ENCODE measurements at places on chromosomes 5 and 9.

- DNase-seq, result no peak
These were observed 7.2 kb upstream of the TLR4 start for GRCh38 chr9:117697046-117697445.

DNA sequence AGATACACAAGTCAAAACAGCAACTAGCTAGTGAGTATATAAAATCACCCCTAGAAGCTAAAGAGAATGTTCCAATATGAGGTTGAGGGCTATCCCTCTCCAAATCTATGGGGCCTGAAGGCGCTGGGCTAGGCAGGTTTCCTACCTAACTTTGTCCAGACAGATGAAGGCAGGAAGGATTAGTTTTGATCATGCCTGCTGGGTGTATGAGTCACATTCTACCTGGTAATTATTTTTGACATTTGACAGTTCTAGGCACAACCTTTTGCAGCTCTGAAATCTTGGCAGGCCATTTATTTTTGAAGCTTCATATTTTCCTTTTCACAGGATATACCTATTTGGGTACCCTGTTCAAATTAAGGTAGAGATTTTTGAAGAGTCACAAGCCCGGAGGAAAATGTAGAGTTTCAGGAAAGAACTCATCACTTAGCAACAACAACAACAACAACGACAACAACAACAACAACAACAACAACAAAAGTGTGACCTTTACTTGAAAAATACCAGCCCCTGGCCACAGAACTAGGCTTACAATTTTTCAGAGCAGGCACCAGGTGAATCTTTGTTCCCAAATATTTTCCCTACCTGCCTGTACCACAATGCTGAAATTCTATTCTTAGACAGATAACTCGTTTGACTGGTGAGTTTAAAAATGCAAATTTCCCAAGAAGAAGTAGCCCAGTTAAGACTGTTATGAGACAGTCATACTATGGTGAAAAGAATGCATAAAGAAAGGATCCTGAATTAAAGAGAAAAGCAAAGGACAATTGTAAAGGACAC lies 175.5 kb upstream of the TUT7 start:
- no peak for DNase-seq

DNA sequence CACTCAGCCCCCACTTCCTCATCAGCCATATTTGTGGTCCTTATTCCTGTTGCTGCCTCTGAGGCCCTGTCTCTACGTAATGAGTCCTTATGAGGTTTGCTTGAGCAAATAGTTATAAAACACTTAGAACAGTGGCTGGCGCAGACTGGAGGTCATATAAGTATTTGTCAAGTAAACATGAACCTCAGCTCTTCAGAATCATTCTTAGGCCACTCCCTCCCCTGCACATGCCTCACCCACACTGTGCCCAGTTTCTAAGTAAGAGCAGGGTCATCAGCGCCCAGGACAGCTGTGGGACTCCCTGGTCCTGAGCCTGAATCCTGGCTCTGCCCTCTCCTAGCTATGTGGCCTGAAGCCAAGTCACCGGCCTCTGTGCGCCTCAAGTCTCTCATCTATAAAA lies 4.0 kb downstream of the ST6GALNAC4 start:
- no peak for DNase-seq

GRCh38 chr5:150158170-150158949 lies 2.7 kb upstream of the PDGFRB start:
- DNase-seq, result peak; percentile 41

DNA sequence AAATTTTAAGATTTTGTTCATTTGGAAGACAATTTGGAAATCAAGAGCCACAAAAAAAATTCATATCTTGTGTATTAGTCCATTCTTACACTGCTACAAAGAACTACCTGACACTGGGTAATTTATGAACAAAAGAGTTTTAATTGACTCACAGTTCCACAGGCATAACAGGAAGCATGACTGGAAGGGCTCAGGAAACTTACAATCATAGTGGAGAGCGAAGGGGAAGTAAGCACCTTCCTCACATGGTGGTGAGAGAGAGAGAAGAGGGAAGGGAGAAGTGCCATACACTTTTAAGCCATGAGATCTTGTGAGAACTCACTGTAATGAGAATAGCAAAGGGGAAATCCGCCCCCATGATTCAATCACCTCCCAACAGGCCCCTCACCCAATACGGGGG lies 274.4 kb downstream of the KCNN2 start:
- DNase-seq, result no peak

DNA sequence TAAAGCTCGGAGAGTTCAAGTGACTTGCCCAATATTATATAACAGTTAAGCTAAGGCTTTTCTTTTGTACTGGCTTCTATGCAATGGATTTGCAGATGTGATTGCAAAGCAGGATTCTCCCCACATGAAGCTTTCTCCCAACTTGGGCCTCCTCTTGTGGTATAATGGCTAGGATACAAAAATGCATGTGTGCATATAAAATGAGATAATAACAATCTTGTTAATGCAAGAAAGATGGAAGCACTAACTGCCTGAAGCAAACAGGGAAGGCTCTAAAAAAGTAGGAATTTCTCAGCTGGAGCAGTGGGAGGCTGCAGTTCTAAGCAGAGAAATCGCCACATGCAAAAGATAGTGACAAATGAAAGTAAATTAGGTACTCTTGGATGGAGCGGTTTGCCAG lies 444.2 kb upstream of the RIOK2 start:
- peak; percentile 20 for DNase-seq

- DNase-seq, result peak; percentile 58
These were observed 789.3 kb downstream of the SEMA5A start for GRCh38 chr5:8756498-8757084.

DNA sequence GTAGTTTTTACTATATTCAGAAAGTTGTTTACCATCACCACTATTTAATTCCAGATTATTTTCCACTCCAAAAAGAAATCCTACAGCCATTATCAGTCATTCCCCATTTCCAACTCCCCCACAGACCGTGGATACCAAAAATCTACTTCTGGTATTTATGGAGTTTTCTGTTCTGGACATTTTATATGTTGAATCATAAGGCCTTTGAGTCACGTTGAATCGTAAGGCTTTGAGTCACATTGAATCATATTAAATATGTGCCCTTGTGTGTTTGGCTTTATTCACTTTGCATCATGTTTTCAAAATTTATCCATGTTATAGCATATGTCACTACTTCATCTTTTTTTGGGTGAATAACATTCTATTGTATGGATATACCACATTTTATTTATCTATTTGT lies 454.1 kb upstream of the NUDT12 start:
- peak; percentile 72 for DNase-seq

DNA sequence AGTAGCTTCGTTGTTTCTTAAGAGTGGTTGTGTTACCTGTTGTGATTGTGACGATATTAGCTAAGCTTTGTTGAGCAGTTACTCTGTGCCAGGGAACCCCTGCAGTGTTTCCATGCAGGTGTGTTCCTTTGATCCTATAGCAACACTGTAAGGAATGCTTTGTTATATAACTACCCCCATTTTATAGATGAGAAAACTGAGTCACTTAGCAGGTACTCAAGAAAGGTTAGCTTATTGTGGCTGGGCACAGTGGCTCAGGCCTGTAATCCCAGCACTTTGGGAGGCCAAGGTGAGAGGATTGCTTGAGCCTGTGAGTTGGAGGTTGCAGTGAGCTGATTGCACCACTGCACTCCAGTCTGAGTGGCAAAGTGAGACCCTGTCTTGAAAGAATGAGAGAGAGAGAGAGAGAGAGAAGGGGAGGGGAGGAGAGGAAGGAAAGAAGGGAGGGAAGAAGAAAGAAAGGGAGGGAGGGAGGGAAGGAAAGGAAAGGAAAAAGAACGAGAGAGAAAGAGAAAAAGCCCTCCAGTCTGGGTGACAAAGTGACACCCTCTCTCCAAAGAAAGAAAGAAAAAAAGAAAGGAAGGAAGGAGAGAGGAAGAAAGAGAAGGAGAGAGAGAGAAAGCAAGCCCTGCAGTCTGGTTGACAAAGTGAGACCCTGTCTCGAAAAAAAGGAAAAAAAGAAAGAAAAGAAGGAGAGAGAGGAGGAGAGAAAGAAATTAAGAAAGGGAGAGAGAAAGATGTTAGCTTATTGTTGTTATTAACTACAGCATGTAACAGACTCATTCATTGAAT lies 85.6 kb upstream of the RARS1 start:
- DNase-seq, result no peak

GRCh38 chr9:104987743-104988142 lies 59.8 kb upstream of the ABCA1 start:
- DNase-seq, result no peak

GRCh38 chr5:54637654-54638053 lies 120.1 kb downstream of the SNX18 start:
- no peak for DNase-seq

- no peak for DNase-seq
These were observed 29.0 kb downstream of the AUH start for GRCh38 chr9:91332546-91333231.

- no peak for DNase-seq
These were observed 182.5 kb downstream of the ADGRV1 start for GRCh38 chr5:90741022-90741564.

DNA sequence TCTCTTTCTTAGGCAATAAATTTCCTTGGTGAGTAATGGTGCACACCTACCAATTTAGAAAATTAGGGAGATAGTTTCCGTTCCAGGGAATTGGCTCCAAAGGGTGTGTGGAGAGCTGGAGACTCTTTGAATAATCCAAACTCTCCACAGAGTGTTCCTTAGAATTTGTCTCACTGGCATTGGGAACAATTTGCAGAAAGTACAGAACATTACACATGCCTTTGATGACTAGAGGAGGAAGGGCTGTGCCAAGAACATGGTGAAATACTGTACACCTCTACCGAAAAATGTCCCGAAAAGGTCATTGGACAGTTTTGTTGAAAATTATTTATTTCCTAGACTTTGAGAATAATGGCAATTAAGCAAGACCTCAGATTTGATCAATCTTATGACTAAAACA lies 214.2 kb upstream of the MPDZ start:
- no peak for DNase-seq

GRCh38 chr9:137486141-137486490 lies 27.0 kb upstream of the NSMF start:
- no peak for DNase-seq

DNA sequence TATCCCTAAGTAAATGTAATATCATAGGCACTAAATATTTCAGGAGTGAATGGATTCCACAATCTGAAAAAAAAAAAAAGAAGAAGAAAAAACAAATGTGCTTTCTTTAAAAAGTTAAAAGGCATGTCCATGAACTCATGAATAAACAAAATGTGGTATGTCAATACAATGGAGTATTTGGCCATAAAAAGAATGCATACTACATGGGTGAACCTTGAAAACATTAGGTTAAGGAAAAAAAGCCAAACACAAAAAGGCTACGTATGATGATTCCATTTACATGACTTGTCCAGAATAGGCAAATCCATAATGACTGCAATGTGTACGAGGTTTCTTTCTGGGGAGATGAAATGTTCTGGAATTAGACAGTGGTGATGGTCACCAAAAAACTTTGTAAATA lies 45.3 kb downstream of the FNIP1 start:
- DNase-seq, result peak; percentile 10

- no peak for DNase-seq
These were observed 25.1 kb upstream of the FCN1 start for GRCh38 chr9:134942788-134943184.

DNA sequence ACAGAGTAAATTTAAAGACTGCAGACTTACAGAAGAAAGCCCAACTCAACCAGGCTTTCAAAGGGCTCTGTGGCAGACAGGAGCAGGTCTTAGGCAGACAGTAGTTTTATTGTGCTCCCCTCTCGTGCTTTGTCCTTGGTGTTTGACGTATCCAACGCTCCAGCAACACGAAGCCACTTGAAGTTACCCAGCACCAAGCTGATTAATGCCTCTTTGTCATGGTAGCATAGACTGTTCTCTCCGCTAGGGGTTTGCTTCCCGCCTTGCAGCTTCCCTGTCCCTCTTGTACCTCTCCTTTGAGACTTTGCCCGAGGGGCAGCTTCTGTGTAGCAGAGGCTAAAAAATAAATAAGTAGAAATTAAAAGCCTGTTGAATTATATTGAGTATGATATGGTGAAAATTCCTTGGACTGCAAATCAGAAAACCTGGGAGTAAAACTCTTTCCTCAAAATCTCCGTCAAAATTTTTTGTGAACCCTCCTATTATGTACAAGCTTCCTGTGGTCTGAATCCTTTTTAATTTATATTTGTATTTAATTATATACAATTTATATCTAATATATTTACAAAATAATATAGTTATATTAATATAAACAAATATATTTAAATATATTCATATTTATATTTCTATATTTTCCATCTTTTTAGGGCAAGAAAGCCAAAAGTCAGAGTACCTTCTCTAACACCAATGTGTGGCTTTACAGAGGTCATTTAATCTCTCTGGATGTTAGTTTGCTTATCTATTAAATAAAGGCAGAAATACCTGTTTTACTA lies 405.4 kb downstream of the DMAC1 start:
- DNase-seq, result no peak

GRCh38 chr9:111712369-111712768 lies 51.0 kb downstream of the GNG10 start:
- DNase-seq, result no peak

GRCh38 chr9:110152704-110153374 lies 55.1 kb downstream of the C9orf152 start:
- peak; percentile 75 for DNase-seq

DNA sequence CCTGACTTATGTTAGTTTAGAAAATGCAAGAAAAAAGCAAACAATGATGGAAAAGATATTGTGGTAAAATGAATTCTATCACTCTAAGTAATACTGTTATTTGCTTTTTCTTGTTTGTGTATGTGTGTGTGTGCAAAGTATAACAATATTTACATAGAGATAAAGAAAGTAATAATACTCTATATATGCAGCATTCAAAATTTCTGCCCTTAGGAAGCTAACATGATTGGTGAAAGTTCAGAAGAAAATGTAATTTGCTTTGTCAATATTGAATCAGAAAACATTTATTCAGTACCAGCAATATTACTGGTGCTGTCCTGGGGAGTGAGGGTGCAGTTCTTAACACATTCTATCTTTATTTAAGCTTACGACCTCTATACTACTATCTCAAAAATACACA lies 12.9 kb upstream of the PRDM9 start:
- no peak for DNase-seq

DNA sequence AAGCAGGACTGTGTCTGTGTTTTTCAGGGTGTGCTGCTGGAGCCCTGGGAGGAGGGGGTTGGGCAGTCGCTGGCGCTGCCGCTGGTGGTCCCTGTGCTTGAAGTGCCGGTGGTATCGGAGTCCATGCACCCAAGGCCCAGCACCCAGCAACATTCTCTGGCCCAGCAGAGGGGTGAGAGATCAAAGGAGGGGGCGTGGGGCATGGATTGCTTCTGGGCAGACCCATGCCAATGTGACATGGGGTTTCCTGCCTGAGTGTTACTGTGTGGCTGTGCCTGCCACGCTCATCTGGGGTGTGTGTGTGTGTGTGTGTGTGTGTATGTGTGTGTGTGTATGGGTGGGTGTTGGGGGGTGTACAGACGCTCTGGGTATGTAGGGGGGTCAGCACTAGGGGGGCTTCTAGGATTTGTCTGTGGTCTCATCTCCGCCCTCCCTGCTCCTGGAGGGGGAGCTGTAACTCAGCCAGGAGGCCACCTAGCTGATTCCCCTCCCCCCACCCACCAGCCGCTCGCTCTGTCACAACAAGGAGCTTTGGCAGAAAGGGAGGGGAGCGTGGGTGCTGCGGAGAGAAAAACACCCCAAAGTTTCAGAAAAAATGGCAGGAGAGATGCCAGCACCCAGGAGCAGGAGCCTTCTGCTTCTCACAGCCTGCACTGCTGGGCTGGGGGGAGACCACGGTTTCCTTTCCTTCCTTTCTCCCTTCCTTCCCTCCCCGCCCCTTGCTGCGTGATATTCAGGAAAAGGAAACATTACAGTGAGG lies 35.9 kb upstream of the HSPA9 start:
- no peak for DNase-seq

All from fibroblast of skin of right quadriceps (primary cell).